ENCODE measurements at places on chromosomes 13 and 19. TPM values are rescaled to one million over a fixed set of nuclear protein-coding genes. Genes with fewer than 3 reads are reported as not detected.

The ATP1A3 gene
- total RNA-seq, result not detected

The FFAR2 gene
- not detected for total RNA-seq

The NLRP4 gene
- not detected for total RNA-seq

The HOMER3 gene
- 64.1 TPM for total RNA-seq

The TMPRSS9 gene
- total RNA-seq, result not detected

The PEX11G gene
- 2.6 TPM for total RNA-seq

The DCT gene
- not detected for total RNA-seq

The SELENOV gene
- total RNA-seq, result not detected

The LILRB3 gene
- total RNA-seq, result not detected

The TMEM86B gene
- 1.7 TPM for total RNA-seq

The ARL11 gene
- not detected for total RNA-seq

The PCSK4 gene
- 1.3 TPM for total RNA-seq

The PRSS57 gene
- not detected for total RNA-seq

The OR7A5 gene
- total RNA-seq, result not detected
